ENCODE measurements at places on chromosomes 2 and 18.

DNA sequence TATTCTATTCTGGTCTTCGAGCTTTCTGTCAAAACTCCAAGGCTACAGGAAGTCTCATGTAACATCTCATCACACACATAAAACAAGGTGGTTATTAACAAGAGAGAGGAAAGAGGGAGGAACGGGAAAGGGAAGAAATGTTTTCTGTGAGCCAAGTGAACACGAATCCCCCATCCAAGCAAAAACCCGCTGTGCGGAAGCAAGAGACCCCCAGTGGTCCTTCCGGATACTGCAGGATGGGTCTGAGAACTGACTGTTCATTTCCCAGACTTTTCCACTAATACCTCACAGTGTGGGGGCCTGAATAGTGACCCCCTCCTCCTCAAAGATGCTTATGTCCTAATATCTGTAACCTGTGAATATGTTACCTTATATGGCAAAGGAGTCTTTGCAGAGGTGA, 19.0 kb upstream of the DIPK1C start:
- no peaks in the 10 kb centered on the region for H3K27me3 ChIP-seq
- no peak overlapping the region for H3K4me3 ChIP-seq
- no peaks in the 10 kb centered on the region for H3K36me3 ChIP-seq
- peak; percentile 25 for DNase-seq

DNA sequence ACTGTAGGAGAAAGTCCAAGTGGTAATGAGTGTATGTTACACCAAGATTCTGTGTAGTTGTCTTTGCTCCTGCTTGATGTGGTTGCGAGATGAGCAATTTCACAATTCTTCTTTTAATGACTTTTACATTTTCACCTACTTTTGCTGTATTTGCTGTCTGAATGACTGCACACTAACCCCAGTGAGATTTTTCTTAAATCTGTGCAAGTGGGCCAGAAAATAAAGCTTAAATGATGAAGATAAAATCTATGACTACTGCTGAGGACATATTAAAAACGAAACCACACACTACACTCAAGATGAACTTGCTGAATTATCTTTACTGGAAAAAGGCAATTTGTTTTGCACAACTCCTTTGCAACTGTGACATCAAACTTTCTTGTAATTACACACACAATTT, 4.1 kb downstream of the LDAH start:
- H3K4me3 ChIP-seq, result no peak overlapping the region
- DNase-seq, result no peak
- no peaks in the 10 kb centered on the region for H3K4me1 ChIP-seq

DNA sequence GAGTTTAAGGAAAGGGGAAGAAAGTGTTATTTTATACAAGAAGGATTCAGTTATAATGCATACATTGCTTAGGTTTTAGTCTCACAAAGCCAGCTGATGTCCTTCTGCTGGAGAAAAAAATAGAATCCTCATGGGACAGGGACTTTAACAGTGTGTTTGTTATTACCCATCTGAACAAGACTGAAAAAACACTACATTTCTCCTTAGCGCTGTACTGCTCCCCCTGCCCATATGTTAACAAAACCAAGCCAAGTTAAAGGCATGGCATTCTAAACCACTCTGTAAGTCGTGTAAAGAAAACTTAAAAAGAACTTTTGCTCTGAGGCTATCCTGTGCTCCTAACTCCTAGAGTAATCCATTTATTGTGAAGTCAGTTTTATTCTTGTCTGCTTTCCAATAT, 102.6 kb upstream of the NYAP2 start:
- no peaks in the 10 kb centered on the region for H3K27me3 ChIP-seq
- DNase-seq, result no peak
- no peaks in the 10 kb centered on the region for H3K36me3 ChIP-seq
- no peaks in the 10 kb centered on the region for H3K4me1 ChIP-seq
- no peak overlapping the region for H3K4me3 ChIP-seq

GRCh38 chr18:23958036-23958435, 56.5 kb upstream of the TTC39C start:
- peak overlapping the region; percentile 50 for H3K27ac ChIP-seq
- H3K27me3 ChIP-seq, result no peaks in the 10 kb centered on the region
- DNase-seq, result peak; percentile 79
- H3K4me3 ChIP-seq, result no peak overlapping the region
- H3K36me3 ChIP-seq, result no peaks in the 10 kb centered on the region
- no peaks in the 10 kb centered on the region for H3K4me1 ChIP-seq

DNA sequence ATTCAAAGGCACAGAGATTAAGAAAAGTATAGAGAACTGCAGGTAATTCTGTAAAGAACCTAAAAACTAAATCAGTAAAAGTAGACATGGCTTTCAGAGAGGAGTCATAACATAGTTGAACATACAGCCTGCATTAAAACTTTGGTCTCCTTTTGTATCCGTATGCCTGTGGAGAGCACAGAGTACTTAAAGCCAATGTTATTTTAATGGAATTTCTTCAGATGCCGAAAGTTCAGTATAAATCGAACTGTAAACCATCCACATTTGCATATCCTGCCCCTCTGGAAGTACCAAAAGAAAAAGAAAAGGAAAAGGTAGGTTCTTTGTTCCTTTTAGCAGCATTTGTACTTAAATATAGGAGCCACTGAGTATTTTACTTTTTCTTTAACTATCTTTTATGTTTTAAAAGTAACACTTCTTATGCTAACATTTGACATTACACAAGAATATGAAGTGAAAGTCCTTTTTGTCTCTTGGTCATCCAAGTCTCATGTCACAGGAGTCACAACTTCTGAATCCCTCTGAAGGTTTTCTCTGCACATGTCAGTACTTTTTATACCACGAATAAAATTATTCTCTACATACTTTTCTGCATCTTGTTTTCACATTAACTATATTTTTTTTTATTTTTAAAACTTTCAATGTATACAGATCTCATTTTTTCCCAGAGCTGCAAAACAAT, 34.9 kb upstream of the ARMC9 start:
- no peak overlapping the region for H3K4me3 ChIP-seq
- peaks cover 29% of the 10 kb centered on the region for H3K4me1 ChIP-seq
- H3K27ac ChIP-seq, result peak overlapping the region; percentile 85
- DNase-seq, result no peak
- H3K36me3 ChIP-seq, result no peaks in the 10 kb centered on the region
- no peaks in the 10 kb centered on the region for H3K27me3 ChIP-seq

DNA sequence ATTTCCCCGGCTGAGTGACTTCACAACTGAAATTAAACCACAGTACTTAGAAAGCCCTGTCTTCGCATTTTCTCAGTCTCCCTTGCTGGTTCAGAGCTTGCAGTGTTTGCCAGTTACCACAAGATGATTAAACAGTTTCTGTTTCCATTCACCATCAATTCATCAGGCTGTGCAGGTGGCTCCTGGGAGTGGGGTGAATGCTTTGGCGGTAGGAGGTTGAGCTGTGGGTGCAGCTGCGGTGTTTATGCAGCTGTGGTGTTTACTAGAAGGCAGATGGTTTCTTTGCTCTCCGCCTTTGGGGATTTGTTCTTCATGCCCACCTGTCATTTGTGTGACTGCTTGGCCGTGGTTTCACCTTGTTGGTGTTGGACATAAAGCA, 16.1 kb downstream of the ACOXL start:
- H3K4me1 ChIP-seq, result no peaks in the 10 kb centered on the region
- H3K27me3 ChIP-seq, result no peaks in the 10 kb centered on the region
- H3K27ac ChIP-seq, result no peak overlapping the region
- H3K4me3 ChIP-seq, result no peak overlapping the region
- no peak for DNase-seq
- no peaks in the 10 kb centered on the region for H3K36me3 ChIP-seq

GRCh38 chr2:198096002-198096401, 291.6 kb downstream of the PLCL1 start:
- no peaks in the 10 kb centered on the region for H3K36me3 ChIP-seq
- H3K4me1 ChIP-seq, result no peaks in the 10 kb centered on the region
- no peaks in the 10 kb centered on the region for H3K27me3 ChIP-seq

DNA sequence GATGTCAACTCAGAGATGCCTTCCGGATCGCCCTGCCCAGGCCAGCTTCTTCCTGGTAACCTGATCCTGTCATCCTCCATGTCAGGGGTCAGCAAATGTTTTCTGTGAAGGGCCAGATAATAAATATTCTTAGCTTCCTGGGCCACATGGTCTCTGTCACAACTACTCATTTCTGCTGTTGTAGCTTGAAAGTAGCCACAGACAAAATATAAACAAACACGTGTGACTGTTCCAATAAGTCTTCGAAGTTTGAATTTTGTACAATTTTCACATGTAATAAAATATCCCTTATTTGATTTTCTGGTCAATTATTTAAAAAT, 35.8 kb downstream of the ANXA4 start:
- no peaks in the 10 kb centered on the region for H3K4me1 ChIP-seq
- no peak for DNase-seq
- no peak overlapping the region for H3K4me3 ChIP-seq
- H3K27me3 ChIP-seq, result no peaks in the 10 kb centered on the region
- no peak overlapping the region for H3K27ac ChIP-seq

DNA sequence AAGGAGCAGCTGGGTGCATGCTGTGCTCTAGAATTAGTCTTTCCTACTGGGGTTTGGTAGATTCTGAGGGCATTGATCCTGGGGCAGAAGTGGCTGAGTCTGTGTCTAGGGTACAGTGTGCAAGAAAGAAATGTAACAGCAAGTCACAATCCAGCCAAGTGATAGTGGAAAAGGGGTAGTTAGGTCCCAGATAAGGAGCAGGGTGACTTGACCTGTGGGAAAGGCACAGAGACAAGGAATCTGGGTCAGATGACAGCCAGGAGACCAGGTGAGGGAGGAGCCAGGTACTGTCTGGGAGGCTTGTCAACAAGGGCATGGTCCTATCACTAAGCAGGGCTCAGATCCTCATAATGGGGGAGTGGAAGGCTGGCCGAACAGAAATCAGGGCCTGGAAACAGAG, 8.1 kb downstream of the IL37 start:
- H3K27me3 ChIP-seq, result no peaks in the 10 kb centered on the region
- DNase-seq, result no peak
- no peaks in the 10 kb centered on the region for H3K36me3 ChIP-seq
- H3K4me1 ChIP-seq, result no peaks in the 10 kb centered on the region

DNA sequence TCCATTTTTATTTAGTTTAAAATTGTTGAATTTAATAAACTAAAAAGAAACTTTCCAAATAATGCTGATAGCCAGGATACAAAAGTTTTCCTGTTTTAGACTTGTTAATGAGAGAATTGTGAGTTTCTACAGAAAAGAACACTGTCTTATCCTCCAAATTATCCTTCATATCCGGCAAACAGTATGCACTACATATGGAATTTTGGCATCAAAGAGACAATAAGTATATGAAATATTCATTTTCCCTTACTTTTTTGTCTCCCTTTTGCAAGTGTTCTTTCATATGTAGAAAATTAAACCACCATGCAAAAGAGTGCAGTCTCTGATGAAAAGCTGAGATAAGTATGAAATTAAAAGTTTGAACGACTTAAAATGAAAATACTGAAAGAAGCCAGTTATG, 159.4 kb downstream of the UBE2E3 start:
- no peak for DNase-seq
- no peaks in the 10 kb centered on the region for H3K27me3 ChIP-seq
- H3K36me3 ChIP-seq, result no peaks in the 10 kb centered on the region
- H3K4me1 ChIP-seq, result no peaks in the 10 kb centered on the region
- no peak overlapping the region for H3K27ac ChIP-seq

DNA sequence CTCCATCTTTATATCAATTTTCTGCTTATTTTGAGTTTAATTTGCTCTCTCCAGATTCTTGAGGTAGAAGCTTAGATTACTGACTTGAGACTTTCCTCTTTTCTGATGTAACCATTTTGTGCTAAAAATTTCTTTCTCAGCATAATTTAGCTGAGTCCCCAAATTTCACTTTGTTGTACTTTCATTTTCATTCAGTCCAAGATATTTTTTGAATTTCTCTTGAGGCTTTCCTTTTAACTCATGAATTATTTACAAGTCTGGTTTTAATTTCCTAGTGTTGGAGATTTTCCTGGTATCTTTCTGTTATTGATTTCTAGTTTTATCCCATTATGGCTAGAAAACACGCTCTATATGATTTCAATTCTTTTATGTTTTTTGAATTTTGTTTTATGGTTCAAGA, 144.7 kb upstream of the PGAP1 start:
- H3K27ac ChIP-seq, result no peak overlapping the region
- H3K4me3 ChIP-seq, result no peak overlapping the region
- H3K4me1 ChIP-seq, result no peaks in the 10 kb centered on the region

DNA sequence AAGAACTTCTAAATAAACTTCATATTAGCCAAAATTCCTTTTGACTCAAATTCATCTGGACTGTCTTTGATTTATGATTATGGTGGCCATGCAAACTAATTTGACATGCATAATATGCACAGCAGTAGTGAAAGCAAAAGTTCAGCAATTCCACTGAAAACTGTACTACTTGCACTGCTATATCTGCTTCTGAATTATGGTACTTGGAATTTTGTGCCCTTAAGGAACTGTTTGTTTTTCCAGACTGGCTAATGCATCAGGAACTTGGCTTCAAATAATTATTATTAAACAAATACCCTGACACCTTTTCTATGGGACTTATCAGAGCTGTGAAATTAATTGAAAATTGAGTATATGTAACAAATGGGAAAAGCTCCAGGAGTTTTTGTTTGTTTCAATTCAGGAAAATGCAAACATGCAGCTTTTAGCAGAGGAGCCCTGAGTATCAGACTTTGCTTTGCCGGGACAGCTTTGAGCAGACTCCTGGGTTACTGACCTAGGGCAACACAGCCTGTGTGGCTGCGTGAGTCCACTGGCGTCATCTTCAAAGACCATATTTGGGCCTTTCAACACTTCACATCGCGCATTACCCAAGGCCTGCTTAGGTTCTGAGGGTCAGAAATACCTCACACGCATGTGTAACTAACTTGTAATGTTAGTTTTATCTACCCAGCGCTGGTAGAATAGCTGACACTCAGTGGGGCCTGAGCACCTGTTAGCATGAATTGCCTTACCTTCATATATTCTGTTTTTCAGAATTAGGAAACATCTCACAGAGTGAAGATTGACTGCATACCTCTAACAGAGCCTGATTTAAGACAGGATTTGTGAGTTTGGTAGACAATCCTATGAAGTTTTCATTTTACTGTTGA, 35.4 kb downstream of the CFAP221 start:
- H3K27ac ChIP-seq, result no peak overlapping the region
- DNase-seq, result no peak
- no peaks in the 10 kb centered on the region for H3K4me1 ChIP-seq
- no peak overlapping the region for H3K4me3 ChIP-seq

GRCh38 chr2:101113441-101114267, 37.5 kb downstream of the TBC1D8 start:
- H3K4me1 ChIP-seq, result peaks cover 29% of the 10 kb centered on the region
- peak; percentile 57 for DNase-seq
- H3K36me3 ChIP-seq, result no peaks in the 10 kb centered on the region

GRCh38 chr2:187129306-187129705, 280.3 kb upstream of the ZSWIM2 start:
- no peak overlapping the region for H3K27ac ChIP-seq
- no peaks in the 10 kb centered on the region for H3K27me3 ChIP-seq
- no peak for DNase-seq
- no peaks in the 10 kb centered on the region for H3K36me3 ChIP-seq
- H3K4me3 ChIP-seq, result no peak overlapping the region

- no peaks in the 10 kb centered on the region for H3K27me3 ChIP-seq
- no peaks in the 10 kb centered on the region for H3K4me1 ChIP-seq
- peak; percentile 48 for DNase-seq
- H3K27ac ChIP-seq, result peak overlapping the region; percentile 75
- no peaks in the 10 kb centered on the region for H3K36me3 ChIP-seq
Observed at GRCh38 chr2:218323526-218324472, 31.5 kb upstream of the TMBIM1 start.
